Activated CD4-positive, alpha-beta T cell treated with anti-CD3 and anti-CD28 coated beads, Interleukin-2, Interleukin-6, amounts not matched to agents 100 ng/mL and 50 ng/mL, durations not matched to agents 16 hours and 8 hours (primary cell): ENCODE measurements at places on chromosomes 11 and 22.
A peak's percentile ranks its signal among the peaks of the same experiment; 100 is the strongest.

DNA sequence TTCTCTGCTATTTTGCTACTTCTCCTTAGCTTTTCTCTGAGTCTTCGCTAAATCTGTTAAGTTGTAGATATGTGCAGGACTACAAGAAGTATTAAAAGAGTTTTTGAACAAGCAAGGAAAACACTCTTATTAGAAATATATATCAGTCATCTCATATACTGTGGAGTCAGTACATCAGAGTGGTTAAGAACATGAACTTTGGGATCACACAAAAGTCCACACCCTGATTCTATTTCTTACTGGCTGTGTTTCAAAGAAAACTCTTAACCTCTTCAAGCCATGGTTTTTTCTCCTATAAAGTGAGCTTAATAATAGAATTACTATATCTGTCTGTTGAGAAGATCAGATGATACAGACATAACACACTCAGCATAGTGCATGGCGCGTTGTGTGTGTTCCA, 29.5 kb downstream of the MMP13 start:
- no peak for DNase-seq

DNA sequence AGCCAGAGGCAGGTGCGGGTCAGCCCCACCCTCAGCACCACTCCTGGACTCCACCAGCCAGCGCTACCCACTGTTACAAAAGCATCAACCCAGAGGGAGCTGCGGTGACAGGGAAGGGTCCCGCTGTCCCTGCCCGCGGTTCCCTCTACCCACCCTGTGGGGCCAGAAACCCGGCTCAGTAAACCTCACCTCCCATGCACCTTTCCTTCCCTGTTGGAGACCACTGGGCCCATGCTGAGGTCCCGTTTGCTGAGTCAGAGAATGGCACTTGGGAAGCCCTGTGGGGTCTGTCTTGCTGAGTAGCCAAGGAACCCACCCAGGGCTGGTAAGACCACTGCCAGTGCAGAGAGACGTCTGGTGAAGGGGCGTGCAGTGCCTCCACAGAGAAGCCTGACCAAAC, 42.1 kb upstream of the MOB2 start:
- DNase-seq = no peak

- DNase-seq = no peak
Measured at GRCh38 chr11:77217156-77217555, 84.3 kb downstream of the GDPD4 start.

DNA sequence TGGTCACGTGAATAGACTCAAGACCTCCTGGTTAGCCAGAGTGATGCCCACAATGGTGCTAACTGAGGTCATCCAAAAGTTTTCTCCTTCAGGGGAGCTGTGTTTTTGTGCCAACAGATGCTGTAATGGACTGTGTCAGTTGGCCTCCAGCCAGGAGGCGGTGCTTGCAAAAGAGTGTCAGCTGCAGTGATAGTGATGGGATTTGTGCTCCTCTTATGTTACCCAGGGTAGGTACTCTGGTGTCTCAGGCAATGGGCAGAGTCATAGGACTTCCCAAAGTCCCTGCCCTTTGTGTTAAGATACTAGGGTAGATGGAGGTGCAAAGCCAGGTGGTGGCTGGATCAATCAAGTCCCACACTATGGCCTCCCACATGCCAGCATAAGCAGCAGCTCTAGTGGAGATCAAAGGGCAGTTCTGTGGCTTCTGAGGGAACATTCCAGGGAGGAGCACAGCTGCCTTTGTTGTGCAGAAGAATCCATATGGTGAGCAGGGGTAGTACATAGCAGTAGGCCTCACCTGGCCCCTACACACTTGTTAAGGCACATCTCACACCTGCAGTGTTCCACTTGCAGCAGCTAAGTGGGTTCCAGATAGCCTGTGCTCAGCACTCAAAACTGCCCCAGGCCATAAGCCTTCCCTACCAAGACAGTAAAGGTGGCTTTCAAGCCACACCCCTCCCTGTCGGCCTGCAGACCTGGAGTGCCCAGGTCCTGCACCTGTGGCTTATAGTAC, 9.4 kb upstream of the FANCF start:
- DNase-seq = no peak

DNA sequence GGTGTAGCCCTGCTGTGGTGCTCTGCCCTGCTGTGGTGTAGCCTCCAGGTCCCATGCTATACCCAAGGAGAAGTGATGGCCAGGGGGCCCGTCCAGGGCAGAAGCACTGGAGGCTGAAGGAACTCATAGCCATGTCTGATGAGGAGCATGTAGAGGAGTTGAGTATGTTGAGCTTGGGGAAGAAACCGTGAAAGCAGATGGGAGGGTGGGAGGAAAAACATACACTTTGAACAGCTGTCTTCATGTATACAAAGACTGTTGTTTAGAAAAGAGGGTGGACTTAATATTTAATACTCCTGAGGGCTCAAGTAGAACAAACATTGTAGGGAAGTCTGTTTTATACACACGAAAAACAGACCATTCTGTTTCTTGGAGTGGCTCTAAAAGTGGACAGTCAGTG, 26.6 kb upstream of the TTC12 start:
- DNase-seq = no peak

GRCh38 chr11:107998761-107999160, 9.9 kb upstream of the CUL5 start:
- DNase-seq = no peak

- no peak for DNase-seq
Measured at GRCh38 chr22:49783036-49783746, 44.5 kb downstream of the BRD1 start.

DNA sequence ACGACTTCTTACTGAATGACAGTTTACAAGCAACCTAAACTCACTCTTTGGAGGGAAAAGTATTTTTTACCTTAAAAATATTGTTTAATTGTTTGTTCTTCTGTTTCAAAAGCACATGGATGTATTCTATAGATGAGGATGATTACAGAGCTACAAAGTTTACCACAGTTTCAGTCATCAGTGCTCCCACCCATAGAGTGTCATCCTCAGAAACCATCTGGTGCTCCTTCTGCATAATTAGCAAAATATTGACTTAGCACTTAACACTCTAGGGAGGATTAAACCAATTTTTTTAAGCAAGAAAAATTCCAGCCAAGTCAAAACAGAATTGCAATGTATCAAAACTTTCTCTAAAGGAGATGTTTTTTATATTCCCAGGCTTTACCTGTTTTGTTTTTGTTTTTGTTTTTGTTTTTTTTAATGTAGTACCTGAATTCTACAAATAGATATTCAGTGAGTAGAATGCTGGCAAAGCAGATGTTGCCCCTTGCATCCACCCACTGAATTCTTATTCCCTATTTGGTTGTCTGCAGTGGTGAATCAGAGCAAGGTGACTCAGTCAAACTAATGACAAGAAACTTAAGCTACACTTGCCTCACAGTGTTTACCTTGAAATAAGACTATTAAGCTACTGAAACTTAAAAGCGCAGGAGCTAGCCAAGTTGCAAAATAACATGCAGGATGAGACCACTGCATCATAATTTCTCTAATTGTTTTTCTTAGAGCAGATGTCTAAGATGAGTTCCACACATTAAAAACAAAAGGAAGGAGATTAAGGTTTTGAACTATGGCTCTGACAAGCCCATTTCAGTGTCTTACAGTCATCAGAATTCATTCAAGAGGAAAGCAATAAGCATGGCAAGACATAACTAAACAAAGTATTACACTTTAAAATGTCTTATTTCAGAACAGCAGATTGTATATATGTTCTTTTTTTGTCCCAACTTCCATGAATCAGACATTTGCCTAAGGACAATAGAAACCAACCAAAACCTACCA, 155.1 kb upstream of the SOX6 start:
- no peak for DNase-seq

DNA sequence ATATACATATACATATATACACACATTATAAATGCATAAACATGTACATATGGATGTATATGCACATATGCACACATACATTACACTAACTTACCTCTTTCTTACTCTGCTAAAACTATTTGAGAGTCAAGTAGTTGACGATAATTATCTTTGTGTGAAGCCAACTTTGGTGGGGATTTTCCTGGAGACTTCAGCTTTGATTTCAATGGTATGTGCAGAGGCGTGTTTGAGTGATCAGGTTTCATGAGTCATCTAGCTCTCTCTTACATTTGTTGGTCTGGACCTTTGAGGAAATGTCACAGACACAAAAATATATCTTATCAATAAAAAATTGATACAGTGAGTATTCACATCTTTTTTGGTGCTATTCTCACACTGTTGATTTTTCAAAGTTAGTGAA, 769.1 kb upstream of the LUZP2 start:
- no peak for DNase-seq

GRCh38 chr11:124839972-124840621, 25.1 kb upstream of the ROBO3 start:
- no peak for DNase-seq

GRCh38 chr11:6237266-6237665, 1.6 kb upstream of the CNGA4 start:
- no peak for DNase-seq

DNA sequence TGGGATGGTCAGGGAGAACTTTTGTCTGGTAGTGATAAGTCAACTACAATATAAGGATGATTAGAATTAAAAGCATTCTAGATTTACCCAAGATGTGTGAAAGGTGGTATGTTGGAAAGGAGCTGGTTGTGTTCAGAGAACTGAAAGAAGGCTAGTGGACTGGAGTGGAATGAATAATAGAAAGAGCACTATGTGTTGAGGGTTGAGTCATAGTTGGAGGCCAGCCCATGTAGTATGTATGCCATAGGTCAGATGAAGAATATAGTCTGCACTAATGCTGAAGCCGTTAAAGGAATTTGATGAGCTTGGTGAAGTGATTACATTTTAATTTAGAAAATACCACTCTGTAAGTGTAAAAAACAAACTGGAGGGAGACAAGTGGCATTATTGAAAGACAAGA, 514.1 kb downstream of the CNTN5 start:
- DNase-seq = no peak

- no peak for DNase-seq
Measured at GRCh38 chr22:37245740-37246139, 1.7 kb upstream of the RAC2 start.

GRCh38 chr11:76778874-76779273, 4.3 kb upstream of the TSKU start:
- DNase-seq = no peak

GRCh38 chr11:3021125-3021524, 29.0 kb upstream of the NAP1L4 start:
- peak; percentile 32 for DNase-seq
